ENCODE measurements at places on chromosomes 3 and 15.
A peak's percentile ranks its signal among the peaks of the same experiment; 100 is the strongest.

DNA sequence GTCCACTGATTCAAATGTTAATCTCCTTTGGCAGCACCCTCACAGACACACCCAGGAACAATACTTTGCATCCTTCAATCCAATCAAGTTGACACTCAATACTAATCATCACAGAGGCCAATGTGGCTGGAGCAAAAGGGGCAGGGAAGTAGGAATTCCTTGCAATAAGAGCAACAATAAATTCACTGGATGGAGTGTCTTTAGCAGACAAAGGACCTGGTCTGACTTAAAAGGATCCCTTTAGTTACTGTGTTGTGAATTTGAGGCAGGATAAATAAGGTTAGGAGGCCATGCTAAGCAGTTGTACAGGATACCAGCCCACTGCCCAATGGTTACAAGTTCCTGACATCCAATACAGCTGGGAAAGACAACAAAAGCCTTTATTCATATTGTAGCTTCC, 12.3 kb upstream of the GFM1 start:
- DNase-seq, result no peak

DNA sequence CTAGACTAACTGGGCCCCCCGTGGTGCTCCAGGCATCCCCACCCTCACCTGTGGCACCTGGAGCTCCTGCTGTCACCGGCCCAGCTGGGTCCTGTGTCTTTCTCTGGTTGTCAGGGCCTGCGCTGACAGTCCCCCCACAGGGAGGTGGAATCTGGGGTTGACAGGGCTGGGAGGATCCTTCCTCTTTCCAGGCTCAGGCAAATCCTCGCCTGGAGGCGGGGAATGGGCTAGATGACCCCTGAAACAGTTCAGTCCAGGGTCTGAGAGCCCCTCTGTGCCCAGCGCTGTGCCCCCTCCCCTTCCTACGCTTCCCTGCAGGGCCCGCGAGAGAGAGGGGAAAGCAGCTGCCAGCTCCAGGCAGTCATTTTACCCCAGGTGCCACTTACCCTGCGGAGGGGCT, 50.1 kb upstream of the MCF2L2 start:
- DNase-seq, result no peak

DNA sequence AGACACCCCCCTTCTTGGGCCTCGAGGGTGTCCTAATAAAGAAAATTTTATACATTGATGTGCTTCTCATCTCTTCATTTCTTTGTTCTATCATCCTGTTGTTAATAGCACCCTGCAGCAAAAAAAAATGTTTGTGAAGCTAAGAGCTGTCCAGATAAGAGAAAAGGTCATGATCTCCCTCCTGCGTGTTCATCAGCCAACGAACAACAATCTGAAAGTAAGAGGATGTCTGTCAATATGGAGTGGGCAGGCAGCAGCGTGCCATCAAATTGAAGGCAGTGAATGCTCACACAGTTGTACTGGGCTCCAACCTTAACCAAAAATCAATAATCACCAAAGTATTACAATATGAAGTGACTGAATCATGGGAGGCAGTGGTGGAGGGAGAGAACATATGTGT, 418.6 kb upstream of the ONECUT1 start:
- DNase-seq, result no peak

DNA sequence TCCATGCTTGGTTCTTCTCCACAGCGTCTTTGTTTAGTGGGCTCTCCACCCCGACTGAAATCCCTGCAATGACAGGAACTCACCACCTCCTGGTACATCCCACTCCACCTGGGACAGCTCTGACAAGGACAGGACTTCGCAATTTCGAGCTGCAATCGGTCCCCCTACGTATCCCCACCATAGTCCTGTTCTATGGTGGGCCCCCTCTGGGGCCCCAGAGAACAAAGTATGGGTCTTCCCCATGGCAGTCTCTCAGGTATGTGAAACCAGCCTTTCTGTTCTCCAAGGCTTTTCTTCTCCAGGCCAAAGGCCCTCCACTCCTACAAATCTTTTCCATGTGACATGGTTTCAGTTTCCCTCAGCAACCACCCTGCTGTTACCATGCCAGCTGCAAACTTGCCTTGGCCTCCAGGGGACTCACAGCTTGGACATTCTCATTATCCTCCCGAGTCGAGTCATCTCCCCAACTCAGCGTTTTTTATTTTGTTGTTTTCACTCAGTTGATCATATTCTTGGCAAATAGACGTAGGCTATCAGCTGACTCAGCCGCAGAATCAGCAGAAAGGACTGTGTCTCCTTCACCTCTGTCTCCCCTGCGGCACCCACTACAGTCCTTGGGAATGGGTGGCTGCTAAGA, 233.3 kb downstream of the OPA1 start:
- DNase-seq, result no peak

GRCh38 chr15:25368850-25369249, 70.0 kb downstream of the UBE3A start:
- no peak for DNase-seq

DNA sequence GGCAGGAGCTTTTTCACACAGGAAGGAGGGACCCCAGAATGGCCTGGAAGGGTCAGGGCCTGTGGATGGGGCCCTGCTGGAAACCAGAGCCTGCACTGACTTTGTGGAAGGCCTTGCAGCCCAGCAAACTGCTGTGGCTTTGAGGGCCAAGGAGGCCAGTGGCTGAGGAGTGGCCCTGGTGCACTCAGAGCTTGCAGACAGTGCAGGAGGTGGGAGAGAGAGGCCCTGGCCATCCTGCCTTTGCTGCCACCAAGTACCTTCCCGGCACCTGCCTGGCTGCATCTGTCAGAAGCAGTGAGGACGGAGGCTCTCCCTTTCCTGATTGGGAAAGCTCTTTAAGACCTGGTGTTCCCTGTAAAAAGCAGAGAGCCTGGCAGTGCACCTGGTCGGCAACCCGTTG, 6.4 kb downstream of the PSTPIP1 start:
- DNase-seq, result no peak

DNA sequence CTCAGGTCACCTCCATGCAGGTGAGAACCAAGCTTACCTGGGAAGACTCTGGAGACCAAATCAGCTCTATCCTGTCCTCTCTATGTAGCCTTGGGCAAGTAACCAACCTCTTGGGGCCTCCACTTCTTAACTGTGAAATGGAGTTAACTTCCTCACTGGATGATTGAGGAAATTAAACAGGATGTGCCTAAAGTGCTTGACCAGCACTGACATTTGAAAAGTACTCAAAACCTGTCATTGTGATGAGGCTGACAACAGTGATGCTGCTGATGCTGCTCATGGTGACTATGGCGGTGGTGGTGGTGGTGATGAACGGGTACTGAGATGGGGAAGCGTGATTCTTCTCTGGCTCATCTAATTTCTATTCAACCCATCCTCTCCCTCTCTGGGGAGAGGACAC, 22.3 kb downstream of the VIPR1 start:
- DNase-seq, result no peak

DNA sequence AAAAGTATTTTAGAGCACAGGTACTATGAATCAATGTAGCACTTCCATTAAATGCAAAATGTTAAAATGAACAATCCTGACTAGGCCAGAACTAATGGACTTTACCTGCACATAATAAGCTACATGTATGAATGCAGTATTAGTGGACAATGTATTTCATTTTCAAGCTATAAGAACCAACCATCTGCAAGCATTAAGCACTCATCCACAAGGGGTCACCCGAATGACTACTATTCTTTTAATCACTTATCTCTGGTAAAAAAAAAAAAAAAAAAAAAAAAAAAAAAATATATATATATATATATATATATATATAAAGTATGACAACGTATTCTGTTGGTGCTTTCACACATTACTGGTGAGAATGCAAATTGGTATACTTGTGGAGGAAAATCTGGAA, 7.2 kb downstream of the HERC1 start:
- no peak for DNase-seq

DNA sequence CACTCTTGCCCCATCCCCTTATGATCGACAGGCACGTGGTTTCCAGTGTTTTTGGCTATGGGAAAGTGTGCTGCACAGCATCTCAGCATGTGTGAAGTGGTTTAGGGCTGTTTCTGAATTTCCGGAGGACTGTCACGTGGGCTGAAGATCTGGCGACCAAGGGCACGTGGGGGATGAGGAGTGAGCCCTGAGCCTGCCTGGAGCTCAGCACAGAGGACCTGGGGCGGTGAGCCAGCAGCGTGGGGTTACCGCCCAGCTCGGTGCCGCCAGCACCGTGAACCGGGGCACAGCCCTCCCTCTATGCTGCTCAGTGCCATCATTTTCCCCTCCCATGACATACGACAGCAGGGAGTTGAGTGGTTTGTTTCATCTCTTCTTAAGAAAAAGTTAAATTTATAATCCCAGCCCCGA, 150.2 kb downstream of the DNAJB8 start:
- peak; percentile 39 for DNase-seq

DNA sequence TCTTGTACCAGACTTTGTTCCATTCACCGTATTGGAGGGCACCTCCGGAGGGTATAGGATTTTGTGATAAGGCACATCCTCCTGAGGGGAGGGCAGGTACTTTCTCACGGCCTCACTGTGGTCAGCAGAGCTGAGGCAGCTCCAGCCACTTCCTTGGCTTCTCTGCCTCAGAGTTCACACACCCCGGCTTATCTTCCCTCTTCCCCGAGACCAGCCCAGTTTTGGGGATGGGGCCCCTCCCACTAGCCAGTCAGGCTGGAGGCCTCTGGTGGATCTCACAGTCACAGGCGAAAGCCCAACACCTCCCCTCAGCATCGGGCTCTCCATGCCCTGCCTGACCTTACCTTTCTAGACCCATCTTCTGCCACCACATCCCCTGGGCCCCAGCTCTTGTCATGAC, 316.2 kb upstream of the CTDSPL start:
- DNase-seq, result no peak

DNA sequence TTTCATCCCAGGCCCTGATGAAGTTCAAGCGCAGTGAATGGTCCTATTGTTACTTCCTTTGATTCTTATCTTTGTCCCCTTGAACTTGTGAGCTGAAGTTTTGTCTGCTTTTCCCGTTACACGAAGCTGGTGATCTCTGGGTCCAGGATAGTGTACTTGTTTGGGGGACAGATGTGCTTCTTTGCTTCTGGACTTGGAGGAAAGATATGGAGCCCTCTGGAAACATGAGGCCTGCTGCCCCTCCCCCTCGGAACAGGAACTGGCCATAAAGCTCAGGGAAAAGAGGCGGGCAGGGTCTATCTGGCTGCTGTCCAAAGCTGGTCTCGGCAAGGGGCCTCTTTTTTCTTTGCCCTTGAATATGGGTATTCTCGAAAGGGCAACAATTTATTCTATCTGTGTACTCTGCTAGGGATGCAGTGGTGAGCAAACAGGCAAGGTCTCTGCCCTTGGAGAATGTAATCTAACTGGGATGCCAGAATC, 47.6 kb downstream of the IDH2 start:
- no peak for DNase-seq

- DNase-seq, result no peak
Observed at GRCh38 chr3:53998980-53999379, 107.3 kb upstream of the SELENOK start.

GRCh38 chr15:48823237-48823636, 12.4 kb upstream of the CEP152 start:
- no peak for DNase-seq

DNA sequence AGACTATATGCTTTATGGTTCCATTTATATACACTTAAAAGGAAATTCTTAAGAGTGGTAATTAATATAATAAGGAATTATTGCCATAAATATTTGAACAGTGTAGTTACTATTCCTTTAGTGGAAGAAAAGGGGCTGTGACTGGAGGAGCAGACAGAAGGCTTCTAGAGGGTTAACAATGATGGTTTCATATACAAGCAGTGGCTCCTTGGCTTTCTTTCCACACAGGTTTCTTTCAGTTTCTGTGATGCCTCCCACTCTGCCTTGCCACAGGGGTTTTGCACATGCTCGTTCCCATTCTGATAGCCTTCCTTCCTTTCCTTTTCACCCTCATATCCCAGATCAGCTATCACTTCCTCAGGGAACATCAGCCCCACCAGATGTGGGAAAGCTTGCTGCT, 108.8 kb upstream of the LYSMD4 start:
- no peak for DNase-seq

GRCh38 chr15:40892447-40893012, 1.7 kb upstream of the VPS18 start:
- DNase-seq, result no peak

Measured in stimulated activated CD8-positive, alpha-beta memory T cell treated with anti-CD3 and anti-CD28 coated beads, Interleukin-2, amount 100 ng/mL, for 1 hour (primary cell).